SIG-M5 (cell line): ENCODE measurements at places on chromosomes 16 and 17.

DNA sequence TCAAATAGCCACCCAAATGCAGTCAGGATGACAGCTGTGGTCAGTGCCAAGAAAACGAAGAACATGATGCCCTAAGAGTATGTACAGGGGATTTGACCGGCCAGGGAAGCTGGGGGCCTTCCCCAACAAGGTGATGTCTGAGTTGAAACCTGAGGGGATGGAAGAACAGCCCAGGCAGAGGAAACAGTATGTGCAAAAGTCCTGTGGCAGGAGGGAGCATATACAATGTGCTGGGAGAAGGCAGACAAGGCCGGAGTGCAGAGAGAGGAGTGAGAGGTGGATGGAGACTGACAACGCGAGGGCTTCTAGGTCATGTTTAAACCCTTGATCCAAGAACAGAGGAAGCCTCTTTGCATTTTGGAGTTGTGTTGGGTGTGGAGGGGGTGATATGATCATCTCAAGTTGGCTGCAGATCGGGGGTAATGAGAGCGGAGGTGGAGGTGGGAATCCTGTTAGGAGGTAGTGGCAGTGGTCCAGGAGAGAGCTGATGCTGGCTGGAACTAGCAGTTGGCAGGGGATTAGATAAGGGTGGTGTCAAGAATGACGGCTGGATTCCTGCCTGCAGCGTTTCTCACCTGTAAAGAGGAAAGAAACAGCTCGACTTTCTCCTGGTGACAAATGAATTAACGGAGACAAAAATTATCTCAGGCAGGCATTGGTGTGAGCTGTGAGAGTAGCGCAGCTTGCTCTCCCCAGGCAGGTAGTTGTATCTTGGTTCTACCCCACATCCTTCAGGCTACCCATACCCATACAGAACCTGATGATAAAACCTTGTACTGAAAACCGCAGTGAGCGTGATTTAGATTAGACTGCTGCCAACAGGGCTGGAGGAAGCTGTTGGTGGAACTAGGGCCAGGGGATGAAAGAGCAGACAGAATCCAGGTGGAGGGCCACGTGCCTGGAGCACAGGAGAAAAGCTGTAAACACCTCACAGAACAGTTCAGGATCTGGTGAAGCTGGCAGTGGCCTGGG lies 37.2 kb upstream of the NGFR start:
- DNase-seq: no peak

GRCh38 chr16:57264381-57264780 lies 19.3 kb downstream of the ARL2BP start:
- no peak for DNase-seq

- no peak for DNase-seq
Observed at GRCh38 chr16:11674818-11675560, 6.7 kb downstream of the SNN start.

GRCh38 chr16:85170590-85171003 lies 58.3 kb upstream of the CIBAR2 start:
- DNase-seq: no peak

DNA sequence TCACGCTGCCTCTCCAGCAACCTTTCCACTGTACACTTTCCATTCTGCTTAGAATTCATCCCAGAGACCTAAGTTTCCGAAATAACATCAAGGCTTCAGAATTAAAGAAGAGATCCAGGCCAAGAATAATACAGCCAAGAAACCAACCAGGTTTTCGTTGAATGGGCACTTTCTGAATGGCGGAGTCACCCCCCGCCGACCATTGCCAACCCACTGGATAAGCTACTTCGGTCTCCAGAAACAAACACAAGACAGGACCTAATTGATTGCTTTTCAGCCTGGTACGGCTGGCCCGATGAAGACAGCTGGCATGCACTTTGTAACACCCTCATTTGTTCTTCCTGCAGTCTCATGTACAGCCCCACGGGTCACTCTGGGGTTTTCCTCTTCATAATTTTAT lies 308.1 kb upstream of the ZFHX3 start:
- DNase-seq: no peak

GRCh38 chr16:681746-682427 lies 1.7 kb downstream of the STUB1 start:
- DNase-seq: no peak

DNA sequence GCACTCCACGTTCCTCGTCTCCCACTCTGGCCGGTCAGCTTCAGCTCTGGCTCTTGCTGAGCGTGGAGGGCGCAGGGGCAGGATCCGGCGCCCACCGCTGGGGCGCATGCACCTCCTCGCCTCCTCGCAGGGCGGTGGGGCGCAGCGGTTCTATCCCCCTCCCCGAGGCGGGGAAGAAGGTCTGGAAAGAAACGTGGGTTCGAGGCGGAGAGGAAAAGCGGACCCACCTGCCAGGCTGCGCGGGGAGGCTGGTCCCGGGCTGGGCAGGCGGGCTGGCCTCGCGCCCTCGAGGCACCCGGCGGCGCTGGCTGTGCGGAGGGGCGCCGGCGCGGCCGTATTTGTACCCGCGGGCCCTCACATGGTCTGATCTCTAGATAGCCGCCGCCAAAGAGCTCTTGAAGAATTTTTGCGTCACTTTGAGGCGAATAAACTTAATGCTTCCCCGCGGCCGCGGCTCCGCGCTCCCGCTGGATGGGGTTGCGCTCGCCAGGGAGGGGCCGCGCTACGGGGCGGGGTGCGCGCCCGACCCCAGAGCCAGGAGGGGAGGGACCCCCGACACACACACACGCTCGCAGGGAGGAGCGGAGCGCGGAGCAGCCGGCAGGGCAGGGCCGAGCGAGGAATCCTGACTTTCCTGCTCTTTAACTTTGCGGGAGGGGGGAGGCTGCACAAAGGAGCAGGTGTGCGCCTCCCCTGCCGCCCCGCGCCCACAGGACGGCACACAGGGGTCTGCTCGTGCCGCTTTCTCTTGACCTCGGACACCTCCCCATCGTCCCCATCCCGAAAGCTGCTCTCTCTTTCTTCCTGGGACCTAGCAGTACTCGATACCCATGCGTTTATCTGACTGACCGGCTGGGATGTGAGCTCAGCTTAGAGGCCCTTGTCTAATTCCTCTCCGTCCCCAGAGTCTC lies at the start of gene SLC6A4:
Gene SLC6A4, minus strand, starts transcription at position 312 of the 911 bp plus-strand sequence. CDS start 13,739 bp downstream, outside the sequence.
- no peak for DNase-seq

DNA sequence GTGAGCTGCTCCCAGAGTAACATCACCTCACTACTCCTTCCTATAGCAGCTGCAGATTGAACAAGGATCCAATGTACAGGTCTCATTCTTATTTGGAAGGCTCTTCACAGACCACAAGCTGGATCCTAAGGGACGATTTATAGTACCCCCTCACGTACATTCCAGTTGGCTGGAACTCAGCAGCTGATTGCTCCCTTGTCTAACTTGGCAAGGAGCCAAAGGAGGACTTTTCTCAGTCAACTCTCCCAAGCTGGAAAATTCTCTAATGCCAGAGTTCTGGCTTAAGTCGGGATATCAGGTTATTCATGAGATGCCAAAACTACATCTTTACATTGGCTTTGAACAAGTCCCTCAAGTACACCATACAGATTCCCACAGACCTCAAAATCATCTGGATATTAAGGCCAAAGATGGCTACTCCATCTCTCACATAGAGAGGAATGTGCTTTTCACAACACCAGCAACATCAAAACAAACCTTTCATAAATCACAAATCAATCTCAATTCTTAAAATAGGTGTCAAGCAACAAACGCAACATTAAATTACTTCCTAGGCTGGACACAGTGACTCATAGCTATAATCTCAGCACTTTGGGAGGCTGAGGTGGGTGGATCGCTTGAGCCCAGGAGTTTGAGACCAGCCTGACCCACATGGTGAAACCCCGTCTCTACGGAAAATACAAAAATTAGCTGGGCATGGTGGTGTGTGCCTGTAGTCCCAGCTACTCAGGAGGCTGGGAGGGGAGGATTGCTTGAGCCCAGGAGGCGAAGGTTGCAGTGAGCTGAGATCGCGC lies 39.3 kb downstream of the SMG6 start:
- DNase-seq: no peak

GRCh38 chr17:51046046-51046445 lies 74.6 kb downstream of the SPAG9 start:
- no peak for DNase-seq

DNA sequence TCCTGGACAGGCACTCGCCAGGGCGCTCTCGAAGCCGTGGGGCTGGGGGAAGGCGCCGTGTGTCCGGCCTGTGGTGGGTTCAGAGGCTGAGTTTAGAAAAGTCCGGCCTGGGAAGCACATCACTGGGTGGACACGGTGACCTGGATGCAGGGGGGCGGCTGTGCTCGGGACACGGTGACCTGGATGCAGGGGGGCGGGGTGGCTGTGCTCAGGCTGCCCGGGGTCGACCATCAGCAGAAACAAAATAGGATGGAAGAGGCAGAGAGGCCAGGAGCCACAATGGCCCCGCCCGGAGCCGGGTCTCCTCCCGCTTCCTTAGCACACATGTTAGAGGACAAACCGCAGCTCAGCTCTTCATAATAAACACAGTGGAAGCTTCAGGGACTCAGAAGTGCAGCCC lies 43.2 kb upstream of the GNG13 start:
- no peak for DNase-seq

DNA sequence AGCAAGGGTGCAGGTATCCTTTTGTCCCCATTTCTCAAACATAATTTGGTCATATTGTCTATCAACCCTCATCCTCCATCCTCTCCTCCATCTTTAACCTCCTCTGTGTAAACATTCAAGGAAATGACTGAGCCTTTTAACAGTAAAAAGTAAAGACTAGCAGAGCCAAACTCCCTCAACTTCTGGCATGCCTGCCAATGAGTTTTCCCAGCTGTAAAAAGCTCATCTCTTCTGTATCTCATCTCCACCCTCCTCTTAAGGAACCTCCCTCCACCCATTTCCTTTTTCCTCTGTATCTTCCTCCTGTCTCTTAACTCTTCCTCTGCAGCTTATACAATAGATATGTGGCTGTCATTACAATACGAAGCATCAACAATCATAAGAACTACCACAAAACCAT lies 76.9 kb upstream of the PSMD7 start:
- DNase-seq: no peak

DNA sequence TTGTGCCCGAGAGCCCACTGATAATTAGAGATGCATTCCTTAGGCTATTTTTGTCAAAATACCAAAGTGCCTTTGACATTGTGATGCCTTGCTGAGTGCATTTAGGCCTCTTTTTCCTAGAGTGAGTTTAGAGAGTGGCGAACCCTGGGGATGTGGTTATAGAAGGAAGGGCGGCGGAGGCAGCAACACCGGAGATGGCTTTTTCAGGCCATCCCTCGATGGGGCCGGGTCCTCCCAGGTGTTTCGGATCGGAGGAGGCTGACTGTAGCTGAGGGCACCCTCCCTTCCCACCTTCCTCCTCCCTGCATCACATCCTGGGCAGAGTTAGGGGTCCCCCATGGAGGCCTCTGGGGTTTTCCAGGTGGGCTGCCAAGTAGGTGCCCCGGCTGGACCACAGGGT lies 6.6 kb upstream of the SNAI3 start:
- no peak for DNase-seq

- no peak for DNase-seq
Observed at GRCh38 chr17:78166416-78166815, 2.0 kb upstream of the SYNGR2 start.

DNA sequence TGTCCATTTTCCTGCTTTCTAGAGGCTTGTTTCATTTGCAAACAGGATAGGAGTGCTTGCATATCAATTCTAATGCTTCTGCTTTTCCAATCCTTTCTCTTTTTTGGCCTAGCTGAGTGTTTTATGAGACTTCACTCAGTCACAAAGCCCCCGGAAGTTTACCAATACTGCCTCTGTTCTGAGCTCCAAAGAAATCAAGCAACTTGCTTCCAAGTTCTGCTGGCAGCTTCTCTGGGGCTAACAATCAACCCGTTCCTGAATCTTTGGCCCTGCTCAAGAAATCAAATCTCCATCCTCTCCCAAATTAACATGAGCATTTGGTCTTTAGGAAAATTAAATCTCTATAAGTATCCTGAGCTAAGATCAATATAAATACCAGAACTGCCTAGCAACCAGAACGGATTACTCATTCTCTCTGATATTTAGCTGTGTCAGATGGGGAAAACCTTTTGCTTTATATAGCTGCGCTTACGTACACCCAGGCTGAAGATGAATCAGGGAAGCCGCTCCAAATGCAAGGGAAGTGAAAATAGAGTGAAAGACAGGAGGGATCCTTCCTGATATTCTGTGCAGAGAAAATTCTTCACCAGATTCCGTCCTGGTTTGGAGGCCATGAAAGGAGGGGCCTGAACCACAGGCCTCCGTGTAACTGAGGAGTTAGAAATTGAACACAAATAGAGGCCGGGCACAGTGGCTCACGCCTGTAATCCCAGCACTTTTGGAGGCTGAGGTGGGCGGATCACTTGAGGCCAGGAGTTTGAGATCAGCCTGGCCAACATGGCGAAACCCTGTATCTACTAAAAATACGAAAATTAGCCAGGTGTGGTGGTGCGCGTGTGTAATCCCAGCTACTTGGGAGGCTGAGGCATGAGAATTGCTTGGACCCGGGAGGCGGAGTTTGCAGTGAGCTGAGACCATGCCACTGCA lies 23.3 kb upstream of the GRB2 start:
- DNase-seq: peak; percentile 30

DNA sequence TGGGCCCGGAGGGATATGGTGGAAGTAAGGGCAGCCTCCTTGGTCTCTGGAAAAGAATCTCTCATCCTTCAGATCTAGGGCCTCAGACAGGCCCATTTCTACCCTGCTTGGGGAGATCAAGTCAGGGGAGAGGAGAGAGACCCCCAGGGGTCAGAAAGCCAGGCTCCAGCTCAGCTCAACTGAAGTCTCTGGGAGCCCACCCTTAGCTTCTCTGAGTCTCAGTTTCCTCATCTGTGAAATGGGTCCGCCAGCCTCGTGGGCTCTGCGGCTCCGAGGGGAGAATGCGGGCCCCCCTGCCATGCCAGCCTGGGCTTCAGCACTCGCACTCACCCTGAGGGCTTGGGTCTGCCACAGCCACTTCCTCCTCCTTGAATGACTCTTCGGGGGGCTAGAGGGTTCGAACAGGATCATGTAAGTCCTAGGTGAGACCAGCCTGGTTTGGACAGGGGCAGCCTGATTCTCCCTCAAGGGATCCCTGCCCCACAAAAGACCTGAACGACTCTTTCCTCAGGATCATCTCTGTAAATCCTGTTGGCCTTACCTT lies 6.7 kb downstream of the CNGB1 start:
- DNase-seq: no peak

GRCh38 chr17:11935734-11936406 lies 61.4 kb downstream of the ZNF18 start:
- DNase-seq: no peak

DNA sequence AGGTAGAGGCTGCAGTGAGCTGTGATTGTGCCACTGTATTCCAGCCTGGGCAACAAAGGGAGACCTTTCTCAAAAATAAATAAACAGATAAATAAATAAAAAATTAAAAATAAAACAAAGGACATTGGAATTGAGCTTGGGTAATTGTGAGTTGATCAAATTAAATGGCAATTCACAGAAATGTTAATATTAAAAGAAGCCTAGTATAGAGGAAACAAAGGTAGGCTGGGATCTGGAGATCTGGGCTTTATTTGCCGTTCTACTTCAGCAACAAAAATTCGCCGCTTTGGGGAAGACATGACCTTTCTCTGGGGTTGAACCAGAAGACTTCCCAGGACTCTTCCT lies 332 bp upstream of the VPS25 start:
- DNase-seq: no peak

- DNase-seq: no peak
Observed at GRCh38 chr17:34011599-34011998, 243.5 kb upstream of the CCL2 start.

GRCh38 chr17:39527220-39527813 lies 66.0 kb downstream of the CDK12 start:
- DNase-seq: no peak
